ENCODE measurements at places on chromosomes 11 and 22.

DNA sequence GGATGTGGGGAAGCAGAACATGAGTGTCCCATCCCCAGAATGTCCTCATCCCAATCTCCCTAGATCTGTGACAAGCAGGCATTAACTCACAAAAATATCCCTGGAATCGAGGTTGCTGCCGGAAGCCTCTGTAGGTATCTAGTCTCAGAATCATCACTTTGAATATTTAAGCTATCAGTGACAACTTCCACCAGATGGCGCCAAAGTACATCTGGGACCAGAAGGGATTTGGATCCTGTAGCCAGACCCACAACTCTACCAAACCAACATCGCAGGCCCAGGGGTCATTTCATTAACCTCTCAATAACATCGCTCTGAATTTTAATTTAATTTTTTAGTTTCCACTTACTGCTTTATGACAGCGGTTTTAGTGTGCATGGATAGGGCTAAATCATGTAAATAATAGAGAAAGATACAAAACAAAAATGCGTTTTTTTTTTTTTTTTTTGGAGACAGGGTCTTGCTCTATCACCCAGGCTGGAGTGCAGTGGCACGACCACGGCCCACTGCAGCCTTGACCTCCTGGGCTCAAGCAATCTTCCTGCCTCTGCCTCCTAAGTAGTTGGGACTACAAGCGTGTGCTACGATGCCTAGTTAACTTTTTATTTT is 1.1 kb upstream of the EXT2 start:
- DNase-seq = peak; percentile 18

GRCh38 chr11:87866951-87867350 is 308.3 kb downstream of the RAB38 start:
- DNase-seq = no peak

DNA sequence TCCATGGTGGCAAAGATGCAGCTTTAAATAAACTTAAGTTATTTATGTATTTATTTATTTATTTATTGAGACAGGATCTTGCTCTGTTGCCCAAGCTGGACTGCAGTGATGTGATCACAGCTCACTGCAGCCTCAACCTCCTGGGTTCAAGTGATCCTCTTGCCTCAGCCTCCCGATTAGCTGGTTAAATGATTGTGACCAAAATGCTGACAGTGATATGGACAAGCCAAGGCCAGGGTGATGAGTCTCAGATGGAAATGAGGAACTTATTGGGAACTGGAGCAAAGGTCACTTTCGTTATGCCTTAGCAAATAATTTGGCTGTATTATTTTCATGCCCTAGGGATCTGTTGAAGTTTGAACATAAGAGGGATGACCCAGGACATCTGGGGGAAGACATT is 9.3 kb upstream of the LRP5 start:
- no peak for DNase-seq

- DNase-seq = no peak
Observed at GRCh38 chr11:124793466-124794278, 6.5 kb downstream of the MSANTD2 start.

GRCh38 chr22:23034621-23035556 is 35.4 kb upstream of the GNAZ start:
- no peak for DNase-seq

- DNase-seq = no peak
Observed at GRCh38 chr11:69524991-69525411, 43.5 kb downstream of the LINC01488 start.

All from epithelial cell of prostate (primary cell).